Stimulated activated memory B cell treated with anti-CD40 and anti-IgM and Interleukin-4, amounts not matched to agents 10 μg/mL and 1 μg/mL and 100 μg/mL, for 72 hours (primary cell): ENCODE measurements at places on chromosomes 1 and 21.

- no peaks in the 10 kb centered on the region for H3K27me3 ChIP-seq
- no peak overlapping the region for H3K4me3 ChIP-seq
- no peak overlapping the region for H3K27ac ChIP-seq
These were observed 34.0 kb downstream of the ATP5PF start for GRCh38 chr21:25700741-25701140.

DNA sequence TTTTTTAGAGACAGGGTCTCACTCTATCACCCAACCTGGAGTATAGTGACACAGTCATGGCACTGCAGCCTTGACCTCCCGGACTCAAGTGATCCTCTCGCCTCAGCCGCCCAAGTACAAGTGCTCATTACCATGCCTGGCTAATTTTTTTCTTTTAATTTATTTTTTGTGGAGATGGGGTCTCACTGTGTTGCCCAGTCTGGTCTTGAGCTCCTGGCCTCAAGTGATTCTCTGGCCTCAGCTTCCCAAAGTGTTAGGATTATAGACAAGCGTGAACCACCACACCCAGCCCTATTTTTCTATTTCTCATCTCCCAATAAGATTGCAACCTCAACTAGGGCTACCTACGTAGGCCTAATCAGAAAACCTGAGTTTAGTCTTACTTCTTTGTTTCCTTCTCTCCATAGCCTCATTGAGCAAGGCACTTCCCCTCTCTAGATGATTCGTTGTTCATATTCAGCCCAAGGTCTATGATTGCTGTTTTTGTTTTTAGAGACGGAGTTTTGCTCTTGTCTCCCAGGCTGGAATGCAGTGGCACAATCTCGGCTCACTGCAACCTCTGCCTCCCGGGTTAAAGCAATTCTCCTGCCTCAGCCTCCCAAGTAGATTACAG, 1.1 kb upstream of the KPNA6 start:
- no peaks in the 10 kb centered on the region for H3K27me3 ChIP-seq
- ATAC-seq, result no peak
- peaks cover 12% of the 10 kb centered on the region for H3K36me3 ChIP-seq
- peak overlapping the region; percentile 90 for H3K27ac ChIP-seq
- peak overlapping the region; percentile 8 for H3K4me3 ChIP-seq
- H3K4me1 ChIP-seq, result peaks cover 33% of the 10 kb centered on the region

- peak; percentile 83 for ATAC-seq
- peak overlapping the region; percentile 38 for H3K4me3 ChIP-seq
- no peaks in the 10 kb centered on the region for H3K36me3 ChIP-seq
- peaks cover 36% of the 10 kb centered on the region for H3K4me1 ChIP-seq
- H3K27ac ChIP-seq, result peak overlapping the region; percentile 36
These were observed 105.5 kb downstream of the FASLG start for GRCh38 chr1:172764378-172764777.

GRCh38 chr1:46244656-46245371, 2.7 kb upstream of the RAD54L start:
- H3K27ac ChIP-seq, result no peak overlapping the region
- no peak for ATAC-seq

GRCh38 chr21:39523399-39523798, 71.6 kb downstream of the SH3BGR start:
- no peak overlapping the region for H3K27ac ChIP-seq
- H3K27me3 ChIP-seq, result peaks cover 39% of the 10 kb centered on the region
- no peak overlapping the region for H3K4me3 ChIP-seq
- H3K4me1 ChIP-seq, result no peaks in the 10 kb centered on the region

DNA sequence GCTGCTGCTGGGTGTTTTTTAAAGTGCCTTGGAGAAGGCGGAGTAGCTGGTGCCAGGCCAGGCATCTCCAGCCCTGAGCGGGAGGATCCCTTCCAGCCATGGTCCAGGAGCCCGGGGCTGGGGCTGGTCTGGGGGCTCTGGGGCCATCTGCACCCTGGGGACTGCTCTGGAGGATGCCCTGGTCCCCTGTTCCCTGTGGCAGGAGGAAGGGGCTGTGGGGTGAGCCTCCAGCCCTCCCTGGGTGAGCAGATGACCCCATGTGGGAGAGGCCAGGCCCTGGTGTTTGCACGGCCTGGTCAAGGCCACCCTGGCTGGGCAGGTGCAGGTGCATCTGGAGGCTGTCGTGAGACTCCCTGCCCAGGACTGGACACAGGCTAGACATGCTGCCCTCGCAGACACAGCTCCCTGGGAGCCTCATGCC, 56.7 kb downstream of the SLX9 start:
- peaks cover 81% of the 10 kb centered on the region for H3K27me3 ChIP-seq
- ATAC-seq, result no peak
- no peaks in the 10 kb centered on the region for H3K36me3 ChIP-seq
- H3K27ac ChIP-seq, result no peak overlapping the region

DNA sequence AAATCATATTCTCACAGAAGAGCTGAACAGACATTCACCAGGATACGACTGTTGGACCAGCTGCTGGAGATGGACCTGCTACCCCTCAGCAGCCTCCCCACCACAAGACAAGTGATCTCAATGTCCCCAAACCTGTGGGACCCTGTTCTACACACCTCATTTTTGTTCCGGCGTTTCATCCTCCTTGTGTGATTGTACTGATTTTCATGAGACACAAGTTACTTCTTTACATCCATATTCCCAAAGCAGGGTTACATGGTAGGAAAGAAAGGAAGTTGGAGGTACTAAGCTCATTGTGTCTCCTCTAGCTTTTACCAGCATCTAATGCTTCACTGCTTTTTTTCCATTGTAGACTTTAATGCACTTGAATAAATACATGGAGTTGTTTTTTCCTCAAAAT, 8.7 kb downstream of the ADAMTS1 start:
- H3K4me3 ChIP-seq, result no peak overlapping the region
- no peaks in the 10 kb centered on the region for H3K36me3 ChIP-seq
- peaks cover 23% of the 10 kb centered on the region for H3K27me3 ChIP-seq
- H3K27ac ChIP-seq, result no peak overlapping the region
- H3K4me1 ChIP-seq, result no peaks in the 10 kb centered on the region

DNA sequence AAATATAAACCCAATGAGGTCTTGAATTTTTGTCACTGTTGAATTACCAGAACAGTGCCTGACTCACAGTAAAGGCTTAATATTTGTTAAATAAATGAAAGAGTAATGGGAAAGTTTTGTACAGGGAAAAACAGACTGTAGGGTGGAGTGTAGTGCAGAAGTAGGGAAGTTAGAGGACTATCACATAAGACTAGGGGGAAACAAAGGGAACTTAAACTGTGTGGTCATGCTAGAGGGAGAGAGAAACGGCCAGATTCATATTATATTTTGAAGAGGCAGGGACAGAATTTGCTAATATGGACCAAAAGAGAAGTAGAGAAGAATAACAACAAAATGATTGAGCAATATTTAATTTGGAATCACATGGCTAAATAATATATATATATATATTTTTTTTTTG, 14.8 kb downstream of the CTSK start:
- no peaks in the 10 kb centered on the region for H3K27me3 ChIP-seq
- H3K36me3 ChIP-seq, result peaks cover 25% of the 10 kb centered on the region
- no peak for ATAC-seq
- H3K27ac ChIP-seq, result no peak overlapping the region
- no peak overlapping the region for H3K4me3 ChIP-seq
- H3K4me1 ChIP-seq, result peaks cover under 1% of the 10 kb centered on the region

DNA sequence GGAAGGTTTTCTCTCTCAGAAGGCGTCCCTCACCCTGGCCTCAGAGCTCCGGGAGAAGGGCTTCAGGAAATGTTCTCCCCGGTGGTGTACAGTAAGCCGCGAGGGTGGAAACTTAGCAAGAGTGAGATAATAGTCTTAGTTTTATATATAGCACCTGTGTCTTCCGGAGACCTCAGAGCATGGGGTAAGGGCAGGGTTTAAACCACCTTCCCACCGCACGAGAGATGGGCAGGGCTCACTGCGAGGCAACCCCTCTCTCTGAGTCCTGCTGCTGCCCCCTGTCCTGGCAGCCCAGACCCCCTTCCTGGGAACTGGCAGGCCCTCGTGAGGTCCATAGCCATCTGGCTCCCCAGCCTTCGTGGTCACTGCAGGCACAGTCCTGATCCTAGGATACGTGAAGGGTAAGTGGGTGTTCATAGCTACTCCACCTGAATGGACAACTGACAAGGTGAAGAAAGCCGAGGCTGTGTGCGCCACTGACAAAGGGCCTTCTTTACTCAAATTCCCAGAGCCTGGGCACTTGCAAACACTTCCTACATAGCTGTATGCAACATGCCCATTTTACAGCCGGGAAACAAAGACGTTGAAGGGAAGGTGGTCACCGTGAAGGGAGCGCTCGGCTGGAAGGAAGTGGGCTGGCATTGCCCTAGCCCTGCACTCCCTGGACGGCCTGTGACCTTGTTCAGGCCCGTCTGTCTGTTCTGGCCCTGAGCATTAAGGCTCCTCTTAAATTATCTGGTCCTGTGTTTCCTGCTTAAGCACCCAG, 26.9 kb downstream of the ITPKB start:
- peak overlapping the region; percentile 17 for H3K4me3 ChIP-seq
- peak overlapping the region; percentile 47 for H3K27ac ChIP-seq
- peaks cover 26% of the 10 kb centered on the region for H3K36me3 ChIP-seq
- ATAC-seq, result peak; percentile 91

GRCh38 chr1:70112838-70113237, 92.5 kb downstream of the LRRC40 start:
- H3K27ac ChIP-seq, result no peak overlapping the region
- ATAC-seq, result no peak
- peaks cover 10% of the 10 kb centered on the region for H3K27me3 ChIP-seq
- no peak overlapping the region for H3K4me3 ChIP-seq
- no peaks in the 10 kb centered on the region for H3K36me3 ChIP-seq

DNA sequence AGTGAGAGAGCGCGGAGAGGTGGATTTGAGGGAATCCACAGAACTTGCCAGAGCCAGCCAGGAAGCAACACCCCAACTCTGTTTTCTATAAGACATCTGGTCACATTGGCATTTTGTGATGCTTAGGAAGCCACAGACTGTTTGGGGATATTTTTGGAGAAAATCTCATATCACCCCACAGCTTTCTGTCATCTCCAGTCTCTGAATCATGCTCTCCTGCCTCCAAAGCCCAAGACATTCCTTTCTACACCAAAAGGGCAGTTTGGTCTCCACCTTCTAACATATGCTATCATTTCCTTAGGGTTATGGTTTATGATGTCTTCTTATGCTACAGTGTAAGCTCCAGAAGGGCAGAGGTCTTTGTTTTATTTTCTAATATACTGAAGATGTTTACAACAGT, 14.4 kb upstream of the BCL10 start:
- no peaks in the 10 kb centered on the region for H3K27me3 ChIP-seq
- H3K4me1 ChIP-seq, result peaks cover 34% of the 10 kb centered on the region
- ATAC-seq, result no peak
- no peak overlapping the region for H3K4me3 ChIP-seq
- H3K36me3 ChIP-seq, result no peaks in the 10 kb centered on the region

GRCh38 chr1:100413035-100413434, 60.7 kb downstream of the CDC14A start:
- no peak for ATAC-seq
- no peak overlapping the region for H3K4me3 ChIP-seq
- H3K27ac ChIP-seq, result no peak overlapping the region
- peaks cover 22% of the 10 kb centered on the region for H3K36me3 ChIP-seq
- H3K4me1 ChIP-seq, result peaks cover 17% of the 10 kb centered on the region

DNA sequence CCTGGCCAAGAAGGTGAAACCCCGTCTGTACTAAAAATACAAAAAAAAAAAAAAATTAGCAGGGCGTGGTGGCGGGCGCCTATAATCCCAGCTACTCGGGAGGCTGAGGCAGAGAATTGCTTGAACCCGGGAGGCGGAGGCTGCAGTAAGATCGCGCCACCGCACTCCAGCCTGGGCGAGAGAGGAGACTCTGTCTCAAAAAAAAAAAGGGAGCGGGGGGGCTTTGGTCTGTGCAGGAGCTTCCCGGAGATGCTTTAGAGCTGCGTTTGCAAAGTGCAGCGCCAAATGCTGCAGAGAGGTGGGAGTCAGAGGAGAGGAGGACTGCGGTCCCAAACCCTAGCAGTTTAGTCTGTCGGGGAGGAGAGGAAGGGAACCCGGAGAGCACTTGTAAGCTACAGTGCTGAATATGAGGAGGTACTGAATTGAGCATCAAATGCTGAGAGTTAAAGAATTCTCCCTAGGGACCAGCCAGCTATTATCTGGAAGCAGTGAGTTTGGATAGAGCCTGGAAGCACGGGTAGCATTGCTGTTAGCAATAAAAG, 569 bp downstream of the FALEC start:
- H3K27me3 ChIP-seq, result no peaks in the 10 kb centered on the region
- peaks cover 29% of the 10 kb centered on the region for H3K4me1 ChIP-seq
- peak overlapping the region; percentile 82 for H3K4me3 ChIP-seq

- H3K36me3 ChIP-seq, result no peaks in the 10 kb centered on the region
- no peaks in the 10 kb centered on the region for H3K27me3 ChIP-seq
- H3K4me3 ChIP-seq, result no peak overlapping the region
- H3K27ac ChIP-seq, result no peak overlapping the region
- H3K4me1 ChIP-seq, result no peaks in the 10 kb centered on the region
- ATAC-seq, result no peak
These were observed 322.8 kb downstream of the SPATA17 start for GRCh38 chr1:217953922-217954321.

- no peaks in the 10 kb centered on the region for H3K27me3 ChIP-seq
- no peak overlapping the region for H3K4me3 ChIP-seq
- H3K4me1 ChIP-seq, result peaks cover 15% of the 10 kb centered on the region
- no peaks in the 10 kb centered on the region for H3K36me3 ChIP-seq
These were observed 9.2 kb upstream of the ITPKB start for GRCh38 chr1:226748306-226748705.

GRCh38 chr1:158654571-158654970, 31.9 kb downstream of the SPTA1 start:
- no peak for ATAC-seq
- H3K27me3 ChIP-seq, result no peaks in the 10 kb centered on the region
- H3K36me3 ChIP-seq, result no peaks in the 10 kb centered on the region
- no peak overlapping the region for H3K27ac ChIP-seq
- H3K4me1 ChIP-seq, result peaks cover 15% of the 10 kb centered on the region

DNA sequence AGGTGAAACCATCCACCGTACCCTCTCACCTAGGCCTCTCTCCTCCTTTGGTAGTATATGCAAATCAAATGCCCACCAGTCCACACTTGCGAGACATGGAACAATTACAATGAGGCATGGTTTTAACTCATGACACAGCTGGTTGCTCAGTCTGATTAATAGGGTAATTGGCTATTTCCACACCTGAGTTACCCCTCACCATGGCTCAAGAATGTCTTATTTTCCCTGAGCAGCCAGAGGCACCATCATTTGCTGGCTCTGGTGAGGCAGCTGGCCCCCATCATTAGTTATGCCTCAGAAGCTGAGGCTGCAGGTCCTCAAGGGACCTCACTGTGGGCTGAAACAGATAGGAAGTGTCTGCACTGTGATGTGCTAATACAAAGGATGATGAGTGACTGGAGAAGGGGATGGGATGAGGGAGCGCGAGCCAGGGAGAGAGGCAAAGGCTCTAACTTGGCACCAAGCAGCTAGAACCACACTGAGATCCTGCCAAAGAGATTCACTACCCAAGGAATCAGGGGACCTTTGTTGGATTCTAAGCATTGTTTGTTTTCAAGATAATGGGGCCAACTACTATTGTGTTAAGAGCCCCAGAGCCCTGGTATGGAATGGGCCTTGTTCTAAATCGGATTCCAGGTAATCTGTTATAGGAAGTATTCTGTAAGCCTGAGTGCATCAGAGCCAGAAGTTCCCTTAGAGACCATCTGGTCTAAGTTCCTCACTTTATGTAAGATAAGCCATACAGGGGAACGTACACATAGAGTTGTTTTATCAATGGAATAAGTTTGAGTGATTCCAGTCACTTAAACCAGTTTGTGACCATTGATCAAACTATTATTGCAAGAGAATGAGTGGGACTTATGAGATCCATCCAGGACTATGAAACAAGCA, 80.0 kb upstream of the CNTN2 start:
- peak; percentile 89 for ATAC-seq
- no peak overlapping the region for H3K27ac ChIP-seq
- H3K36me3 ChIP-seq, result no peaks in the 10 kb centered on the region
- peaks cover 32% of the 10 kb centered on the region for H3K4me1 ChIP-seq
- peaks cover 29% of the 10 kb centered on the region for H3K27me3 ChIP-seq
- H3K4me3 ChIP-seq, result no peak overlapping the region
